CD8-positive, alpha-beta T cell (primary cell): ENCODE measurements at places on chromosomes 2 and 18.

- DNase-seq = peak; percentile 38
These were observed 22.5 kb downstream of the INPP4A start for GRCh38 chr2:98467082-98467536.

GRCh38 chr2:105417857-105418436 lies 19.1 kb upstream of the FHL2 start:
- no peak for DNase-seq

GRCh38 chr2:157743051-157743450 lies 114.4 kb upstream of the ACVR1C start:
- no peak for DNase-seq

DNA sequence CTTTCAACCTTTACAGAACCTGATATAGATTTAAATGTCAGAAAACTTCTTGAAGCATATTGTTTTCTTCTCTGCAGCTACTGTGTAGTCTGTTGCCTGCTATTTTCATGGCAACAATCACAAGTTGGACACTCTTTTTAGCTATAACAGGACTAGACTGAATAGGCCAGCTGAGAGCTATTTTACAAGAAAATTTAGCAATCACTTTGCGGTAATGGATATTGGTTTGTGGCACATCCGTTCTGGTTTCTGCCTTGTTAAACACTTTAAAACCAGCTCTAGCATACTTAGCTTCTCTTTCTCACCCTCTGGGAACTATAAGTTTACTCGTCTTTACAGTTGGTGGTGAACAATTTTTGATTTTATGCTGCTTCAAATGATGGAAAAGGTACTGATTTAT lies 125.7 kb downstream of the MAP2 start:
- no peak for DNase-seq
